ENCODE measurements at places on chromosomes 7 and 10.

GRCh38 chr7:100799037-100799896, 28.1 kb downstream of the EPHB4 start:
- peak; percentile 38 for DNase-seq

DNA sequence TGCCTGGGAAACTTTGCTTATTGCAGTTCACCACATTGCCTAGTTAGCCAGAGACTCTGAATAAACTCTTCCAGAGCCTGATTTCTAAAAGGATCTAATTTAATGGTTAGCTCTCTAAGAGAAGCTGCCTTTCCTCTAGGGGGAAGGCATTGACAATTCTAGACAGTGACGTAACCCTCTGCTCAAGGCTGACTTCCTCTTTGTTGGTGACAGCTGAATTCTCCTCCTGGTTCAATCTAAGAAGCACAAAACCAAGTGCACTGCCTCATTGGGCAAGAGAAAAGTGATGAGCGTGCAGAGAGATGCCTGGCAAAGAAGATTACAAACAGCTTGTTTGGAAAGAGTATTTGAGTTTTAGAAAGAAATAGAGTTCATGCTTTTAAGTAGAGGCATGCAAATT, 102.7 kb downstream of the MACC1 start:
- no peak for DNase-seq

GRCh38 chr10:101351017-101351416, 2.9 kb upstream of the BTRC start:
- DNase-seq: no peak

- DNase-seq: peak; percentile 68
Observed at GRCh38 chr7:135757719-135758411, 9.3 kb upstream of the FAM180A start.

GRCh38 chr10:133401500-133401899, 7.5 kb downstream of the MTG1 start:
- DNase-seq: no peak

- no peak for DNase-seq
Observed at GRCh38 chr7:129790136-129790535, 162.6 kb downstream of the UBE2H start.

DNA sequence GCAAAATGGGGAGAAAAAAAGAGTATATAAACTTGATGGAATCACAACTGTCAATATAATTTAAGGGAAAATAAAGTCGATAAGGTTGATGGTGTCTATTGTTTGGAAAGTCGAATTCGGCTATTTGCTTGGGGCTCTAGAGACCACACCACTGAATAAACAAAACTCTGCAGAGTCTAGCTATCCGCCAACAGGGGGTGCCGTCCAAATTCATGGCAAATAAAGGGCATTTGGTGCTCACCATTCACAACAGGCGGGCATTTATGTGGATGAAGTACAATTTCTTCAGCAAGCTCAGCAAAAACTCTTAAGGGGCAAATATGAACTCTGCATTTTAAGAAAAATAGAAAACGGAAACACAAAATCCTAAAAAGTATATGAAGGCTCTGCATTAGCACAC, 23.3 kb downstream of the CD36 start:
- no peak for DNase-seq

DNA sequence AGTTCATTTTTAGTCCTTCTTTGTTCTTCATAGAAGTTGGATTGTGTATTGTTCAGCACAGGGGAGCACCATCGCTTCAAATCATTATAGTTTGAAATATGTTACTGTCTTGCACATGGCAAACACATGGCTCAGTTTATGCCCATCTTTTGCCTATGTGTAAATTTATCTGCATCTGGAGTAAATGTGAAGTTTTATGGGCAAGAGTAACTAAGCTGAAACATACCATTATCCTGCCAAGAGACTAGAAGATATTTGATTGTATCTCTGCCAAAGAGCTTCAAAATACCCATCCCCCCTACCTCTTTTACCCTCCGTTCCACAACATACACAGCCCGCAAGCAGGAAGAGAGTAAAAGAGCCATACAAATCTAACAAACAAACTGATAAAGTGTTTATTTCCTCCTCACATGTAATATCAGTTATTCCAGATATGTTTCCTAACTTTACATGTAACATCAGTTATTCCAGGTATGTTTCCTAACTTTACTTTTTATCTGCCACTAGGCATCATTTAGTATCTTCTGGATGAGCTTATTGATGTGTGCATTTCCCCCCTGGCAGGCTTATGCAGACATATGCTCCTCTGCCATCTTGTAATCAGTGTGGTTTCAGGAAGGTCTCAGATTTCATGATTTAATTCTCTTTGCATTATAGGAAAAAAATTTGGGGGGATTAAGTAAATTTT, 127.7 kb downstream of the SRI start:
- peak; percentile 98 for DNase-seq

- no peak for DNase-seq
Observed at GRCh38 chr7:143256325-143256724, 6.9 kb upstream of the GSTK1 start.

- no peak for DNase-seq
Observed at GRCh38 chr10:77264107-77264506, 373.5 kb downstream of the KCNMA1 start.

GRCh38 chr10:112716076-112716475, 234.0 kb upstream of the TCF7L2 start:
- DNase-seq: no peak

DNA sequence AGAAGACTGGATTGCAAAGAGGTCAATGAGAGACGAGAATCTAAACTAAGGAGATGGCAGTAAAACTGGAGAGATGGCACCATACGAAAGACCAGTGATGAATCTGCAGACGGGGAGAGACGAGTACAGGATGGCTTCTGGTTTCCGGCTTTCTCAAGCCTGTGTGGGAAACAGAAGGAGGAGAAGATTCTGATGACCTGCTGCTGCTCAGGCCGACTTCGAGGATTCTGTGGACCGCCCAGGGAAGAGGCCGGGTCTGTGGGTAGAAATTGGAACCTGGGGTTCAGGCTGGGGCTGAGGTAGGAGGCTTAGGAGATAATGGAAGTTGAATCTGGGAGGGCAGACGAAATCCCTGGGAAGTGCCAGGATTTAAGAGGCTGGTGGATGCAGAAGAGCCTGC, 48.6 kb downstream of the PARP12 start:
- DNase-seq: no peak

DNA sequence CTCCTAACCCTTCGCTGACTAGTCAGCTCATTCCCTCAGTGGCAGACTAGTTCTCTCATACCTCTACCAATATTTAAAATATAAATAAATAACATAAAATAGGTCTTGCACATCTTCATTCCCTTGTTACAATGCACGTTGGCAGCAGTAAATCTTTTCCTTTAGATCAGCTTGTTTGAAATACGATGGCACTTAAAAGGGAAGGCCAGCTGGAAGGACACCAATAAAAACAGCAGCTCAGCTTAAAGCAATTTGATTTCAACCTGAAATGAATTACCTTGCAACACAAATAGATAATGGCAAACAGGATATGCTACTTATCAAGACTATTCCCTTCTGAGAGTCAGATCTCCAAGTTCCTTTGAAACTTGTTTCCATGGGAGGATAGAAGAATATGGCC, 321.8 kb downstream of the GFRA1 start:
- no peak for DNase-seq

DNA sequence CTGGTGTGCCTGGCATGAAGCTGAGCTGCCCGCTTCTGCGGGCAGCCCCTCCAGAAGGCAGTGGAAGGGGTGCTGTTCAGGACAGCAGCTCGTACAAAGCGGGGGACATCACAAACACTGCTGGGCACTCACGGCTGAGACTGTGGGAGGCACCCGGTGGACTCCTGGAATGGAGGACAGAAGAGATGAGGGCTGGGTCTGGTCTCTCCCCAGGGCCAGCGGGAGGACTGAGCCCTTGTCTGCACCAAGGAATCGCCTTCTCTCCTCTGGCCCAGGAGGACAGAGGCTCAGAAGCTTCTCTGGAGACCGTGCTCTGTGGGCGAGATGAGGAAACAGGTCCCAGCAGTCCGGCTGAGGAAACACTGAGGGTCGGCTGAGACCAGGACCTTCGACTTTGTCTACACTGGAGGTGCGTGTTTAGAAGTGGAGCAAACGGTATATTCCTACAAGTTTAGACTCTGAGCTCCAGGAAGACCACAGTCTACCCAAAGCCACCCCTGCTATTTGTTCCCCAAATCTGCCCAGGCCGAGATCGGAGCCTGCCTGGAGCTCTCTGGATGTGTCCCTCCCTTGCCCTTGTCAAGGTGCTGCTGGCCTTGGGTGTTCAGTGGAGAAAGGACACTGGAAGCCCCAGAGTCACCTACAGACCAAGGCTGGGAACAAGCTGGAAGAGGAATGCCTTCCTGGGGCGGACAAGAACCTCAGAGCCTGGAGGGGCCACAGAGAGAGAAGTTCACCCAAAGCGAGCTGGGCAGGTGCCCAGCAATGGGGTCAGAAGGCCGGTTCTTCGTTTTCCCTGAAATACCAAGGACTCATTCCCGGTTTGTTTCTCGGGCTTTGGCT, 12.9 kb upstream of the INPP5A start:
- DNase-seq: no peak

DNA sequence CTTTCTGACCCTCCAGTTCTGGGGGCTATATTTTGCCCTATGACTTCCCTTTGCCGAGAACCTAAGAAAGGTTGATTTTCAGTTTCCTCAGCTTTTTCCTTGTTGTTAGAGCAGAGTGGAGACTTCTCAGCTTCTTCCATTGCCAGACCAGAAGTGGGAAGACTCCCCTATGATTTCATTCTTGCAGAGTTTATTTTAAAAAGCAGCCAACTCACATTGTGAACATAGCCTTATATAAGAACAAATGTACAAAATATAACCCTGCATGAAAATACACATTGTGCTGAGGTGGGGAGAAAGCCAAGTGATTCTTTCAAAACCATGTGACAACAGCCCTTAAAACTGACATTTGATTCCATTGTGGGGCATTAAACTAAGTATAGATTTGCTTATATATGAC, 33.8 kb upstream of the FZD8 start:
- DNase-seq: no peak

GRCh38 chr10:42646687-42647640, 8.6 kb upstream of the ZNF33B start:
- no peak for DNase-seq

DNA sequence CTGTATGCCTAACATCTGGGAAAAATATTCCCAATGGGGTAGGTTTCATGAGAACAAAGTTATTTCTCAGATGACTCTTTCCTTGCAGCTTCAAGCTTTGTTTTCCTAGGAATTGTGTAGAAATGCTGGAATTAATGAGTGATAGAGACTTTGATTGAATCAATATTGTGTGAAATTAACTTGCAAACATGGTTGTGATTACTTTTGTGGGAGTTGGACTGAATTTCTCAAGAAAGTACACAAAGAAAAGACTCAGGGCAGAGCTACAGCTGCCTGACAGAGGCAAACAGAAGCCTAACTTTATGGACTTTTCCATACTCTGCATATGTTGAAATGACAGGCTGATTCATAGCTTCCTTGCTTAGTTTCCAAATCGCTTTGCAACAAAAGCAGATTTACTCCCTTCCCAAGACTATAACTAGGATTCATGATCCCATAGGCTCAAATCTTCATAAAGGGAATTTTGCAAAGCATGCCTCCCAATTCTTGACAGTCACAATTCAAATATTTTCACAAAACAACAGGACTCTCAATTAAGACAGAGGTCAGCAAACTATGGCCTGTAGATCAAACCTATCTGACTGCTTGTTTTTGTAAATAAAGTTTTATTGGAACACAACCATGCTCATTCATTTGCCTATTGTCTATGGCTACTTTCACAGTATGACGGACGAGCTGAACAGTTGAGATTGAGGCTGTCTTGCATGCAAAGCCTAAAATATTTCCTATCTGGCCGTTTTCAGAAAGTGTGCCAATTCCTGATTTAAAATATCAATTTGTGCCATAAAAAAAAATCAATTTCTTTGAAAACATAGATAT, 27.6 kb downstream of the NRP1 start:
- DNase-seq: no peak

DNA sequence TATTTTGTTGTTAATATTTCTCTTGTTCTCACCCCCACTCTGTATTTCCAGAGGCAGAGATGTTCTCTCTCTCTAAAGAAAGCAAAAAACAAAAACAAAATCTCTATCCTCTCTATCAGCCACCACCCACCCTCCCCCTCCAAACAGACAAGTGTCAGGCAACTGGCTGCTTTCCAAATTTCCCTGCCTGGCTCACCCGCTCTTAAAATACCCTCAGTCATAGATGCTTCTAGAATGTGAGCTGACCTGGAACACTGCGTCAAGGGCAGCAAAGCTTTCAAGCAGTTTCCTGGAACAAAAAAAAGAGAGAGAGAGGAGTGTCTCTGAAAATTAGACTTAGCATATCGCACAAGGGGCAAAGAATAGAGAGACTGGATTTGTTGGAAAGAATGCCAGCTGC, 341.0 kb upstream of the ZMIZ1 start:
- DNase-seq: no peak

GRCh38 chr10:79057481-79058275, 11.1 kb upstream of the ZMIZ1 start:
- DNase-seq: no peak

DNA sequence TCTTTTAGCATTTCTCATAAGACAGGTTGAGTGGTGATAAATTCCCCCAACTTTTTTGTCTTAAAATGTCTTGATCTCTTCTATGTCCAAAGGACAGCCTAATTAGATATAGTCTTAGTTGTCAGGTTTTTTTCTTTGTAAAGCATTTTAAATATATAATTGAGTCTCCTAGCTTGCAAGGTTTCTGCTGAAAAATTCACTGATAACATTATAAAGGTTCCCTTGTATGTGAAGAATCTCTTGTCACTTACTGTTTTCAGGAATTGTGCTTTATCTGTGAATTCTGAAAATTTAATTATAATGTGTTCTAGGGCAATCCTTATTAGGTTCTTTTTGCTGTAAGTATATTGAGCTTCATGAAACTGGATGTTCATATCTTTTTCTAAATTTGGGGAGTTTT, 96.8 kb upstream of the ZNF92 start:
- DNase-seq: no peak

DNA sequence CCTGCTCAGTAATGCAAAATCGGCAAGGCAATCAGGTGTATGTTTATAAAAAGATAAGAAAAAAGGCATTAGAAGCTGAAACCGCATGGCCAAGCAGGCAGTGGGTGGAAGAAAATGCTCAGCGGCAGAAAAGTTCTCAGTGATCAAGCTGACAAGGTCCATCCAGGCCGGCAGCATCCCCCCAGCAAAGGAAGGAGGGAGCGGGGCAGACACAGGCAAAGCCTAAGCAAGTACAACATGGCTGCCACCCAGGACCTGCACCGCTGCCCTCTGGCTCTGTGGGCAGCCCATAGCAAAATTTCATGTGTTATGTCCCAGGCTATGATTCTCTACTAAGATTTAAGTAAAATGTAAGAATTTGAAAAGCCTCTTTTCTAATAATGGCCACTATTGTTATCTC, 45.4 kb downstream of the MRPS24 start:
- no peak for DNase-seq

- DNase-seq: no peak
Observed at GRCh38 chr10:79056736-79057391, 11.9 kb upstream of the ZMIZ1 start.

GRCh38 chr10:121668314-121669027, 70.2 kb upstream of the FGFR2 start:
- DNase-seq: peak; percentile 1

DNA sequence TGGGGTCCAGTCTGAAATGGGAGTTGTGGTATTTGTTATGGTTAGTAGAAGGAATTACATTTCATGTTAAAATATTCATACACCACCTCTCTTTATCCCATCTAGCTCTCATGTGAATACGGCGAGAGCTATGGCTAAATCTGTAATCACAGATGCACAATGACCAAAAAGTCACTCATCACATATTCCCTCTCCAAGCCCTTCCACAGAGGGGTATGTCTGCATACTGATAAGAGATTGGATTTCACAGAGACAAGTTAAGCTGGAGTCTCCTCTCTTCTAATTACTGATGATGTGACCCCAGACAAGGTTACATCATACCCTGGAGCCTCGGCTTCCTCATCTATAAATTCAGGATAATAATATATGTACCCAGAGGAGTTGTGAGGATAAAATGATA, 237.8 kb upstream of the RHOBTB1 start:
- DNase-seq: no peak

All from DMS 273 treated with DMSO at 0.1 percent for 48 hours (cell line).